Fibroblast of skin of right quadriceps (primary cell): ENCODE measurements at places on chromosomes 1 and 21.

- peak; percentile 50 for DNase-seq
Measured at GRCh38 chr1:41683681-41684500, 199.4 kb upstream of the EDN2 start.

GRCh38 chr1:206933333-206933945 lies 11.7 kb upstream of the FCMR start:
- no peak for DNase-seq

DNA sequence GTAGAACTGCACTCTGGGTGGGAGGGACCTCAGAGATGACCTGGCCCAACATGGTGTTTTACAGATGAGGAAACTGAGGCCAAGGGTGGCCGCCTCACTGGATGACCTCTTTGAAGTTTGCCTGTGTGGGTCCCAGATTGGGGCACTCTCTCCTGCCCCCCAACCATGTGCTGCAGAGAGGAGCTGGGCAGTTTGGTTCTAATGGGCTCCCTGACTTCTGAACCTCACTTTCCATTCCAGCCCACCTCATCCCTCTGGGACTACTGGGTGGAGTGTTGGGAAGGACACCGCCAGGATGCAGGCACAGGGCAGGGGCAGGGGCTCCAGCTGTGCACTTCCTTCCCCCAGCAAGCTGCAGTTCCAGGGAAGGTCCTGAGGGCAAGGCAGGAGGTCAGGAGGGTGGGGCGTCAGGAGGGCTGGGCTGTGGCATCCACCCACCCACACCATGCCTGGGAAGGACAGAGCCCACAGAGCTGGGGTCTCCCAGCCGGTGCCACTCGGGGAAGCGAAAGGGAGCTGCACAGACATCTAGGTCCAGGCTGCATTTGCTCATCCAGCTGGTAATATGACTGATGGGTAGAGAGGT lies 10.3 kb upstream of the EPS8L3 start:
- DNase-seq, result no peak

GRCh38 chr1:27346991-27347624 lies 5.3 kb downstream of the SYTL1 start:
- DNase-seq, result no peak

GRCh38 chr1:234315091-234315541 lies 58.1 kb upstream of the COA6 start:
- peak; percentile 8 for DNase-seq

- DNase-seq, result no peak
Measured at GRCh38 chr1:20703124-20703756, 14.6 kb downstream of the KIF17 start.

GRCh38 chr1:85264150-85264549 lies 4.7 kb upstream of the C1orf52 start:
- no peak for DNase-seq

GRCh38 chr1:22615886-22616285 lies 20.5 kb upstream of the C1QA start:
- no peak for DNase-seq

DNA sequence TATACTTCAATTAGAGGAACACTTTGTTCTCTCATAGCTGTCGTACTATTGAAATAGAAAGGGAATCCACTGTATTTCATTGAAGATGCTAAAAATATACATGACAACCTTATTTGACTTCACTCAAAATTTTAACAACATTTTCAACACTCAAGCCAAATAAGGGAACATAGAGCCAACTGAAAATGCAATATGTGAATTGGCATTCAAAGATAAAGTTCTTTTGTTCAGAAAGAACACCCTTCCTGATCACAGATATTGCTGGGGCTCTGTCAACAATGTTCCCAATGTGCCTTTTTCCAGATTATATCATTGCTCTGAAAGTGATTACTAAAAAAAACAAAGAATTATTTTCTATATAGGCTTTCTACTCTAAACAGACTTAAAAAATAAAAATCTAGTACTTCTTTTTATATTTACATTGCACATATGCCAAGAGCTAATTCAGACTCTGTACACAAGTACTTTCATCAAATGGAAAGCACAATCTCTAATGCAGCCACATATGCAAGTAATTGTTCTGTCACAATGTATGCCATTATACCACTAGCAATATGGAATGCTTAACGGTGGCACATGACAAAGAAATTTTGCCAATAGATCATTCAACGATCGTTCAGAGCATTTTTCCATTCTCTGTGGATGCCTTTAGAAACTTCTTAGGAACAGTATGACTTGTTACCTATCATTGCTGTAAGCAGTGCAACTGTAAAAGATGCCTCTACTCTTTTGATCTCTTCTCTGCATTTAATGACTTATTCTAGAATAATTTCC lies 171.0 kb downstream of the EIF4G3 start:
- DNase-seq, result no peak

DNA sequence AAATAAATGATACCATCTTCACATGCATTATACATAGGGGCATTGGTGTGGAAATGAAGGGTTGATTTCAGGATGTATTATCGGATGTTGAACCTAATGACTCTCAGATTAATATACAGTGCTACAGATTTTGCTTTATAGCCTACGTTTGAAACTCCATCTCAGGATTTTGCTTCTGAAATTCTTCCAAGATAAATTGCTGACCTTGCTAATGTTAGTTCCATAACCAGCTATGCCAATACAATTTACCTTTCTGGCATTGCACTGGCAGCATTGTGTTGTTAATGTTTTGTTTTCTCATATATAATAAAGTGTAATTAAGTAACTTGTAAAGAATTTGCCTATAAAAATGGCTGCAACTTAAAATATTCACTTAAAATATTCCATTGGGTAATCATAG lies 350.1 kb downstream of the CHRM3 start:
- no peak for DNase-seq

GRCh38 chr1:90945287-90945686 lies 76.5 kb downstream of the ZNF644 start:
- no peak for DNase-seq

- peak; percentile 9 for DNase-seq
Measured at GRCh38 chr1:82284213-82284612, 483.5 kb downstream of the ADGRL2 start.

- peak; percentile 2 for DNase-seq
Measured at GRCh38 chr1:188062456-188062855, 1233.7 kb downstream of the PLA2G4A start.

GRCh38 chr1:33814166-33814565 lies 49.7 kb upstream of the HMGB4 start:
- peak; percentile 31 for DNase-seq

GRCh38 chr21:31846690-31847089 lies 26.1 kb upstream of the HUNK start:
- DNase-seq, result no peak

DNA sequence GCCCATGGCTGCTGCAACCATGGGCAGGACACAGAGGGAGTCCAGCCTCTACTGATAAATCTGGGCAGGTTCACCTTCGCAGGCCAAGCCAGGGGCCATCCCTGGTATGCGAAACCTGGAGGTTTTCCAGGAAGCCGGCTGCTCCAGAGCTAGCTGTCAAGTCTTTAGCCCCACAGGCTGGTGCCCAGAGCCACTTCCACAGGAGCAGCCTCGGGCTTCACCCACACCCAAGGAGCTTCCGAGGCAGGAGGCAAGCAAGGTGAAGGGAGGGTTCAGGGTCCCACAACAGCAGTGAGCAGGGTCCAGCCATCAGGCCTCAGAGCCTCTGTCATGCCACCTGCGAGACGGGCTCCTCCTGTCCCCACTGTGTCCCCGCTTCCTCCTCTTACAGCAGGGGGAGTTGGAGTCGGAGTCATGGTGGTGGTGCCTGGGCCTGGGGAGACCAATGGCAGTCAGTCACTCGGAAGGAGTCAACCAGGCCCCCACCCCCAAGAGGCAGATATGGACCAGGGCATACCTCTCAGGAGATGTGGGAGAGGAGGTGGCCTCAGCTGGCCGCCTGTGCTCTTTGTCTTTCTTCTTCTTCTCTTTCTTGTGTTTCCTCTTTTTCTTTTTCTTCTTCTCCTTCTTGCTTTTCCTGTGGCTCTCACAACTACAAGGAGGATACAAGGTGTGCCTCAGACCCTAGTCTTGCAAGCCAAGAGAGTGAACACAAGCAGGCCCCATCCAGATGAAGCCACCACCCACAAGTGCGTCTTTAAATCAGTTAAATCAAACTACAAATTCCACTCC lies 2.1 kb downstream of the C1orf35 start:
- no peak for DNase-seq

- DNase-seq, result no peak
Measured at GRCh38 chr1:64474665-64475439, 4.9 kb downstream of the CACHD1 start.

- no peak for DNase-seq
Measured at GRCh38 chr1:203992440-203992839, 80.5 kb upstream of the SOX13 start.

GRCh38 chr1:200128944-200129879 lies 101.7 kb downstream of the NR5A2 start:
- no peak for DNase-seq

- no peak for DNase-seq
Measured at GRCh38 chr1:23227806-23228205, 10.5 kb upstream of the HTR1D start.

DNA sequence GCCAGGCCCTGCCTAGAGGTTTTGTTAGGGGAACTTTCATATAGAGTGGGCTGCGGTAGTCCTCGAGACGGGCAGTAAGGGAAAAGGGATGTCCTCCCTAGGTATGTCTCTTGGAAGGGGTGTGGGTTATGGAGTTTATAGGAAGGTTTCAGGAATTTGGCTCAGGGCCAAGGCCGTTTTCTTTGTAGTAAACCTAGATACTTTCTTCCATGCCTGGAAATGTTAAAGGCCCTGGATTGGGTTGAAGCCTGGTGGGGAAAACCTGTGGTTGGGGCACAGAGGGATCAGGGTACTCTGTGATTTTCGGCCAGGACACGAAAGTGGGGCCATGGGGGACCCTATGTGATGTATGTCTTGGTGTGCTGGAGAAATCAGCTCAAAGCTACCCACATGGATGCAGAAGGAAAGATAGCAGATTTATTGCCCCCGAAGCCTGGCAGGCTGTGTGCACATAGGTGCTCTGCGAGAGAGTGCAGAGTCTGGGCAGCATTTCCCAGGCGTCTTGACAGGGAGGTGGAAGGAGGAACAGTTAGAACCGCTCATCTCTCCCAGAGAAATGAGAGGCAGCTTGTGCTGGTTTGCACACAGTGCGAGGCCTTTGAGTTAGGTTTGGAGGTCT lies 1.7 kb downstream of the SNAP47 start:
- DNase-seq, result no peak

GRCh38 chr1:226629896-226630550 lies 81.5 kb downstream of the STUM start:
- DNase-seq, result no peak

DNA sequence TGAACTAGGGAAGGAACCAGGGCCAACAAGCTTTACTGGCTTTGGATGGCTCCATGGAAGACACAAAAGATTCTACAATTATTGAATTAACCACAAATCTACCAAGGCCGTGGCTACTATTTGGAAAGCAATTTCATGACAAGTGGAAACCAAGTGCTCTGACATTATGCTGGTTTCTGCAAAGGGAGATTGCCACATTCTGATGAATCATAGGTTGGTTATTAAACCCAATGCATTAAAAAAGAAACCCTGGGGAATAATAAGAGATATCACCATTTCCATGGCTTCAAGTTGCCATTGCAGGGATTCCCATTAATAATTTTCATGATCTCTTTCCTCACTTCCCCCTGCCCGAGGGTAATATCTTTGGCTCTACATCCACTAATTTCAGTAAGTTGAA lies 359.2 kb upstream of the NCAM2 start:
- DNase-seq, result peak; percentile 79

DNA sequence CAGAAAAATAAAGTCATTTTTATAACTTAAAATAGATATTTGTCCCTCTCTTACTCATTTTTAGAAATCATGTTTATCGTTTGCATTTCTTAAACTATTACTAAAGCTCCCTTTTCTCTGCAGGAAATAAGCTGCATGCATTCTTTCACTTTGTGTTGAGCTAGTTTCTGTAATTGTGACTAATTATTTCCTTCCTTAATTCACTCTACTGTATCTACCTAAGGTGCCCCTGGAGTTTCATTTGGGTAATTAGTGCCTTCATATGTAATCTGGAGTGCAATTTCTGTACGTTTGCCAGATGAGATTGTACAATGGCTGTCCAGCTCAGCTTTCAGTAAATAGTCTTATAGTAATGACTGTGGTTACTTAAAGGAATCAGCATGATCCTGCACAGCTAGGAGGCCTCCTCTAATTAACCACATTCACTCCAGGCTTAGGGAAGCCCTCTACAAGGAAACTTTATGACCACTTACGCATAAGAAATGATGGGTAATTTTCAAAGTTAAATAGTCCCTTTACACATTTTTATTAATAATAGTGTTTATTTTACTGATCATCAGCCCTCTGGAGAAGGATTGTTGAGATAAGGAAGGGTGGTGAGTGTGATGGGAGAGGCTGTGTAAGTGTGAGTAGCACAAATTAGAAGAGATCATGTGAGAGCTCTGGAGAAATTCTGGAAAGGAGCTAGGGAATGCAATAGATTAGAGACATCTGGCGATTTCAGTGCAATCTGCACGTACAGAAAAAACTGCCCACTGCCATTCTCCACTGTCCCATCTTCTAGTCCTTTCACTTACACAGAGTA lies 86.8 kb downstream of the LRRC8C start:
- peak; percentile 73 for DNase-seq

GRCh38 chr1:14738235-14738634 lies 139.8 kb downstream of the KAZN start:
- peak; percentile 28 for DNase-seq

DNA sequence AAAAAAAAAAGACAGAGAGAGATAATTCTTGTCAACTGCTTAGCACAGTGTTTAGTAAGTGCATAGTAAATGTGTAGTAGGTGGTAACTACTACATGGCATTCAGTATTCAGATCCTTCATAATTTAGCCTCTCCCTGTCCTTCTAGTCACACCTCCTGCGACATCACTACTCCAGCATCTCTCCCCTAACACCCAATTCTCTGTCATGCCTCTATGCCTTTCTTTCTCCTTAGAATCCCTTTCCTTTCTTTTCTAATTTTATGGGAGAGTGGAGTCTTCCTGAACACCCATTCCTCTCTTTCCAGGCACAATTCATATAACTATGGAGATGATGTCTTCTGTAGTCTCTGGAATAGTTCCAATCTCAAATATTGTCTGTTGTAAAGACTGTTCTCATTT lies 3.9 kb upstream of the VPS72 start:
- DNase-seq, result no peak

GRCh38 chr1:209621741-209622655 lies 30.2 kb downstream of the LAMB3 start:
- no peak for DNase-seq

GRCh38 chr1:30743584-30744059 lies 14.0 kb downstream of the LAPTM5 start:
- DNase-seq, result no peak

DNA sequence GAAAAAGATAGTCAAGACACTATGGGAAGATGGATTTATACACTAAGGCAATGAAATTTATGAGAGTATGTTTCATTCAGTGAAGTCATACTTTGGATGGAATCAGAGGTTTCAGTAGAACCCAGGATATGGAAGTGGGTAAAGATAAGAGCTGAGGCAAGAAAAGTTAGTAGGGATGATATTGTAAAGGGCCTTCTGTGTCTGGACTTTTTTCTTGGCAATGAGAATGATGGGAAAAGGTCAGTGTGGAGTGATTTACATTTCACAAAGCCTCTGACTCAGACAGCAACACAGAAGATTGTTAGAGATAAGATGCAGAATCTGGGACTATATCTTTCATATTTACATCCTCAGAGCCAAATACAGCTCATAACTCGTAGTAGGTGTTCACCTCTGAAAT lies 32.1 kb downstream of the SH3BGR start:
- peak; percentile 41 for DNase-seq
